Stimulated activated CD4-positive, alpha-beta T cell treated with anti-CD3 and anti-CD28 coated beads, TNF-alpha, amount 100 ng/mL, for 1 hour (primary cell): ENCODE measurements at places on chromosomes 3 and 15.

DNA sequence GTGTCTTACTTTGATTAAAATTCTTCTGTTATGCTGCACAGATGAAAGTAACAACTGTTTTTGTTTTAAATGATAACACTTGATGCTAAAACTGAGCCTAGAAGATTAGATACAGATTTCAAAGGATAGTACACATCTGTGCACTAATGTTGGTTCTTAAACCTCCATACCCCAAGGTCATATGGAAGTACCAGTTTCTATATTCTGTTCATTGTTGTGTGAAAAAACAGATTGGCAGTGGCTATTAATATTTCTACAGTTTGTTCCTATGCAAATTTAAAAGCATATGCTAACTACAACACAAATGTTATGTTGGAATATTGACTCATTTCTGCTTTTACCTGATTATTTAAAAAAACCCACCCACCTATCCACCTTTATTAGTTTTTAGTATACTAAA lies 32.0 kb upstream of the GBE1 start:
- DNase-seq, result no peak

GRCh38 chr3:162391301-162391700 lies 894.7 kb downstream of the OTOL1 start:
- no peak for DNase-seq

DNA sequence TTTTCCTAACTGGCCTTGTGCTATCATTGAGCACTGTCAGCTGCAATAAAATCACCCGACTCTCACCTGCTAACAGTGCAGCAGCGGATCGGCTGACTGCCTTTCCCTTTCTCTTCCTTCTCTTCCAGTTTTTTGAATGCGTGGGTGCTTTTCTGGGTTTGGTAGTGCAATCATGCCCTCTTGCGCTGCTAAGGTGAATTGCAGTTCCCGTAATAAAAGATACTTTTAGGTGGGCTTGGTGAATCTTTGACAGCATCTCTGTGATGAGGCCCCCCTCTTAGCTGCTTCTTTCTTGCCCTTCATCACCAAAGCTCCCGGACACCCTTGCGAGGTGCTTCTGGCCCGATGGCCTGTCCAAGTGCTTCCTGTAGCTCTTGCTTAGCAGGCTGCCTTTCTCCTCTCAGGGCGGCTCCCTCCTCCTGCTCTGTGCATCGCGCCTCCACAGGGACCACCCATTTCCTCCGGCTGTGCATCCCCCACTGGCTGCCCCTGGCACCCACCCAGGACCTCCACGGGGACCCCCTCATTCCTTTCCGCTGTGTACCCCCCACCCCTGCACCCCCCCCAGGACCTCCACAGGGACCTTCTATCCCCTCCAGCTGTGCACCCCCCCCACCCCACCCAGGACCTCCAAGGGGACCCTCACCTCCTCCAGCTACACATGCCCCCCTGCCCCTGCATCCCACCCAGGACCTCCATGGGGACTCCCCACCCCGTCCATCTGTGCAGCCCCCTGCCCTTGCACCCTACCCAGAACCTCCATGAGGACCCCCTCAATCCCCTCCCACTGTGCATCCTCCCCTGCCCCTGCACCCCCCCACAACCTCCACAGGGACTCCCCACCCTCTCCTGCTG lies 50.8 kb upstream of the RPL32 start:
- DNase-seq, result peak; percentile 21

- no peak for DNase-seq
Observed at GRCh38 chr3:109125902-109126301, 8.0 kb upstream of the MORC1 start.

DNA sequence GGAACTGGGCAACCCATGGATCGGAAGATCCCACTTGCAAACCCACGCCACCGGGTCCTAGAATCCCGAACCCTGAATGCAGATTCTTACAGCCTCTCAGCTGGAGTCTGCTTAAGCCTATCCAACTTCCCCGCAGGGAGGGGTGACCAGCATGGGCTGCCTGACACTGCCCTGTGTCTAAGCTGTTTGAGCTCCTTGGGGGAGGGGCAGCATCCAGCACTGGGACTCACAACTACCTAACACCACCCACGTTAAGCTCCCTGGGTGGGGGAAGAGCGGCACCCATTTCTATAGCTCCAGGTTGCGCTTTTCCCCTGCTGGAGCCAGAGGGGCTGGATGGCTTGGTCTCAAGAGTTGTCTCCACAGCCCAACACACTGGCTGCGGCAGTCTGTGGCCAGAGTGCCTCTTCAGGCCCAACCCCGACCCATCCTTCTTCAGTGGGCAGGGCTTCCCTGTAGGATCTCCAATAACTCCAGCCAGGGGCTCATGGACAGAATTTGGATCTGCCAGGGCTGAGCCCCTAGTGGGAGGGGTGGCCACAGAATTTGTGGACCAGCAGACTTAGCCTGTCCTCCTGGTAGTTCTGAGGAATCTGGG lies 649.2 kb downstream of the TUSC7 start:
- DNase-seq, result no peak

- DNase-seq, result no peak
Observed at GRCh38 chr3:79086514-79086913, 681.3 kb downstream of the ROBO1 start.

- DNase-seq, result no peak
Observed at GRCh38 chr15:45320581-45321205, 57.7 kb downstream of the GATM start.

GRCh38 chr15:38374029-38374428 lies 79.9 kb upstream of the FAM98B start:
- DNase-seq, result no peak

DNA sequence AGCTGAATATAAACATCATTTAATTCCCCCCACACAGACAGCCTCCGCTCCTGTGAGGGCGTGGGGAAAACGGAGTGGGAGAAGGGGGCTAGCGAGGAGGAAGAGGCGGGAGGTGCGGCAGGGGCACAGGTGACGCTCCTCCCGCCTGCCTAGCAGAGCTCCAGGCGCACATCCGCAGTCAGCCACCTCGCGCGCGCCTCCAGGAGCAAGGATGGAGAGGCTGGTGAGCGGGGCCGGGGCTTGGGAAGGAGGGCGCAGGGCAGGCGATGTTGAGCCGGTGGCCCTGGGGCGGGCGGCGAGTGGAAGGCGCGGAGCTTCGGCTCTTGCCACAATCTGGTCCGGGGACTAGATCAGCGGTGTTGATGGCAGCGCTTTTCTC lies at the start of gene CD200:
TSS of gene CD200 (plus strand) at position 155 of the 379 bp plus-strand sequence. CDS start at position 212, 57 bp downstream.
- no peak for DNase-seq

DNA sequence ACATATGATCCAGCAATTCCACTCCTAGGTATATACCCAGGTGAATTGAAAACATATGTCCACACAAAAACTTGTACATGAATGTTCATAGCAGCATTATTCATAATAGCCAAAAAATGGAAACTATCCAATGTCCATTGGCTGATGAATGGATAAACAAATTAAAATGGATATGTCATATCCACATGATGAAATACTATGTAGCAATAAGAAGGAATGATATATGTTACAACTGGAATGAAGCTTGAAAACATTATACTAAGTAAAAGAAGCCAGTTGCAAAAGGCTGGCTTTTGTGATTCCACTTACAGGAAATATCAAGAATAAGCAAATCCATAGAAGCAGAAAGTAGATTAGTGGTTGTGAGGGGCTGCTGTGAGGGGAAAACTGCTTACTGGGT lies 33.7 kb downstream of the BNC1 start:
- DNase-seq, result no peak

- no peak for DNase-seq
Observed at GRCh38 chr3:48962939-48963338, 27.1 kb upstream of the P4HTM start.
